ENCODE measurements at places on chromosomes 12 and 14.

GRCh38 chr12:7629465-7629864 is 36.2 kb downstream of the APOBEC1 start:
- DNase-seq: no peak

DNA sequence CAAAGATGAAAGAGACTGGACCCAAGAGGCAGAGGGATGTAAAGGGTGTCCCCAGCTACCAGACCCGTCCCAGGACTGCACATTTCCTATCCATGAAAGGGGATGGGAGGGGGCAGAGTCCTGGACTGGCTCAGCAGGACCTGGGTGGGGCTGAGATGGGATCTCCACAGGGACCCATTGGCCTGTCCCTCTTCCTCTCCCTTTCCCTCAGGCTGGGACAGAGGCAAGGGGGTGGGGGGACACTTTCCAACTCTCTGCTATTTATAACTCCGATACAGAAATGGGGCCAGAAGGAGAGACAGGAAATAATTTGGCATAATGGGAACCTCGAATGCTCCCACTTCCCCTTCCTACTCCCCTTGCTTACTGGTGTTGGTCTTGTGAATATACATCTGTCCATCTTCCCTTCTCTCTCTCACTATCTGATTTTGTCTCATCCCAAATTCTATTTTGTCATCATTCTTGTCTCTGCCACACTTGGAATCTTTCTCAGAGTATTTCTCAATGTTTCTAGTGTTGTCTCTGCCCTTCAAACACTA is 1.1 kb upstream of the ITGA7 start:
- DNase-seq: no peak

GRCh38 chr14:52494444-52494843 is 57.9 kb downstream of the TXNDC16 start:
- DNase-seq: peak; percentile 29

GRCh38 chr14:49863487-49864281 is 11.1 kb upstream of the NEMF start:
- no peak for DNase-seq

- peak; percentile 28 for DNase-seq
Measured at GRCh38 chr14:102857444-102857843, 65.0 kb upstream of the AMN start.

Data from cardiac fibroblast (primary cell).